ENCODE measurements at places on chromosomes 1 and 21.
A peak's percentile ranks its signal among the peaks of the same experiment; 100 is the strongest.

DNA sequence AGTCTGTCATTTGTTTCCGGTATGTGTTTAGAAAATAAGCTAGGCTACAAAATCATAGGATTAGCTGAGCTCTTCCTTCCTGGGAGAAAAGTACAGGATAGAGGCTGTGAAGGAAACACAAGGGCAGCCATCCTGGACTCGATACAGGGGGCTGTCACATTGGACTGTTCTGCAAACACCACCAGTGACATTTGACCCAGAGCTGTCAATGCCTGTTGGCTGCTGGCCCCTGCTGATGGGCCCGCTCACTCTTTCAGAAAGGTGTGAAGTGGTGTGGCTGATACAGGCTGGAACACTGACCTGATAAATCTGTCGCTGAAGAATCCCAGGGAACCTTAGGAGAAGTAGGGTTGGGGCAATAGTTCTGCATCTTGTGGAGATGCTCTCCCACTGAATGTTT lies 183.1 kb downstream of the RHOU start:
- DNase-seq, result no peak

DNA sequence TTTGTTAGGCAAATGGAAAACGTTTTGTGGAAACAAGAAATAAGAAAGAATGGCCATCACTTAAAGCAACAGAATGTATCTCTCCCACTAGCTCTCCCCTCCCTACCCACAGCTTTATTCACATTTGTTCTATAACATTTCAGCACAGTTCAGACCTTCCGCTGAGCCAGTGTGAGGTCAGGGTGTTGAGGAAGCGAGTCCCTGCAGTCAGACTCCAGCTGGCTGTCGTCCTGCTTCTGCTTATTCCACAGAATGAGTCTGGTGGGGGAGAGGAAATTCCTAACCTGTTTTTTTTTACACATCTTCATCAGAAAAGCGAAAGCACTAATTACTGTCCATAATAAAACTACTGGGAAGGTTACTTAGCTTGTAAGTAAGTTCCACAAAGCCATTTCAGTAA lies 39.0 kb downstream of the MRPL39 start:
- DNase-seq, result no peak

DNA sequence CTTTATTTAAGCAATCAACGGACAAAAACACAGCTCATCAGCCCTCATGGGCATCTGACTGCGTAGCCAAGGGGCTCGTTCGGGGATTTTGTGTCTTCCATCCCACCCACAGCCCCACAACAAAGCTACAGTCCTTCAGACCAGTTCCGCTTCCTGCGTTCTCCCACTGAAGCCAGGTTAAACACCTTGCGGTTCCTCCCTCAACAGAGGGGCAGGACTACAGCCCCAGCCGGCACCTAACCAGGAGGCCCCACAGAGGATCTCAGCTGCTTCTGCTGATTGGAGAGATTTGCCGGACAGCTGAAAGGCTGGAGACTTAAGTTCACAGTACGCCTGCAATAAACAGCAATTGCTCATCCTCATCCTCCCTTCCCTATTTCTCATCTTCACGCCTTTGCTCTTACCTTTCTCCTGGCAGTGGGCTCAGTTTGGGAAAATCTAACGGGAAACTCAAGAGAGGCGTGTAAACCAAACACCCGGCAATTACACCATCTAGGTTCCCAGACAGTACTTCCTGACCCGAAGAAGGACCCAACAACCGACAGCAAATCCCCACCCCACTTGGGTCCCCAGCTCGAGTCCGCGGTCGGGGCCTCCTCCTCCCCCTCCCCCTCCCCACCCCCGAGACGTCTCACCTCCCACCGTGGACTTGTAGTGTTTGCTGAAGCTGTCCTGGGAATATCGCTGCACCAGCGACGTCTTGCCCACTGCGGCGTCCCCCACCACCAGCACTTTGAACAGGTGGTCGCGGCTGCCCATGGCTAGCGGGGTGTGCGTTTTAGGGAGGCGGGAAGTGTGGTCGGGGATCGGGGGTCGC lies 876 bp downstream of the RAB29 start:
- no peak for DNase-seq

GRCh38 chr1:244230470-244230869 lies 179.4 kb downstream of the ZBTB18 start:
- no peak for DNase-seq

DNA sequence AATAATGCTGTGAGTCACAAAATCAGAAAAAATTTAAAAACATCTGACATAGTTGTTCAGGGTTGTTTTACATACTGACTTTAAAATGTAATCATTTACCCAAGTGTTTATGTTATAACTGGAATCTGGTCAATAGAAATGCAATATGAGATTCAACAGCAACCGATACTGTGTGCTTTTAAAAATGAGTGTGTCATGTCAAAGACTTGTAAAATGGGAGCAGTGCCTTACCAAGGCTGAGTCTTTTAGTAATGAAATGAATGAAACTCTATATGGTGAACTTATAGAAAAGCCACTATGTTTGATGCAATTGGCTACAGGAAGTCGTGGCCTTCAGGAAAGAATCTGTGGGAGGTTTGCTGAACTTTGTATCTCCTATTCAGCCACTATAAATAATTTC lies 570.2 kb downstream of the DPYD start:
- no peak for DNase-seq

GRCh38 chr21:17597680-17598079 lies 15.0 kb downstream of the BTG3 start:
- no peak for DNase-seq

DNA sequence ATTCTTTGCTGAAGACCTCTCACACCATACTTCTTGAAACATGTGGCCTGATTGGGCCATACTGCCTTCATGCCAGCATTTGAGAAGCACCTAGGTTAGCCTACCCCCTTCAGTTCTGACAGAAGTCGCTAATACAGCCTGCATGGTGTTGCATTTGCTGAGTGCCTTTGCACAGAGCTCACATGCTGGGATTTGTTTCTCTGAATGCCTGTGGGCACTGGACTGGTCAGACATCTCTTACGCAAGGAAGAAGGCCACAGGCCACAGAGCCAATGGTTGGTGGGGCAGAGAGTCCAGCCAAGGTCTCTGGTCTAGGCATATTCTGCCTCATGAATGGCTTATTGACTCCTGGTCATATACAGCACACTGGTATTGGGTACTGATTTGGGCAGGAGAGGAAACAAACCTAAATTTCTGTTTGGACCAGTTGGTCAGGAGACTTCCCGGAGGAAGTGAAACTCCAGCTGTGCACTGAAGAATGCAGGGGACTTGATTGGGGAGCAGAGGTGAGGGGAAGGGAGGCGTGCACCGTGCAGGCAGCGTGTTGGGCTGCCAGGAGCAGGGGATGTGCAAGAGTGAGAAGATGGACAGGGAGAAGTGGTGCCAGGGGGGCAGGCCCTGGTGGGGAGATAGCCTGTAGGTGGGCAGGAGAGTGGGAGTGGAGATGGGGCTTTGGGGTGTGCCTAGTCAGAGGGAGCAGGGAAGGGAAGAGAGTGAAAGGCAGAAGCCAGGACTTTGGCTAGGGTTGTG lies 18.1 kb downstream of the URB2 start:
- no peak for DNase-seq

GRCh38 chr1:25037174-25038074 lies 107.3 kb upstream of the RUNX3 start:
- no peak for DNase-seq

GRCh38 chr1:32241001-32241763 lies 5.8 kb upstream of the FAM167B start:
- DNase-seq, result peak; percentile 69

Measured in breast epithelium (tissue), 4 donors.